IPS DF 6.9 (cell line): ENCODE measurements at places on chromosomes 5 and 9.

DNA sequence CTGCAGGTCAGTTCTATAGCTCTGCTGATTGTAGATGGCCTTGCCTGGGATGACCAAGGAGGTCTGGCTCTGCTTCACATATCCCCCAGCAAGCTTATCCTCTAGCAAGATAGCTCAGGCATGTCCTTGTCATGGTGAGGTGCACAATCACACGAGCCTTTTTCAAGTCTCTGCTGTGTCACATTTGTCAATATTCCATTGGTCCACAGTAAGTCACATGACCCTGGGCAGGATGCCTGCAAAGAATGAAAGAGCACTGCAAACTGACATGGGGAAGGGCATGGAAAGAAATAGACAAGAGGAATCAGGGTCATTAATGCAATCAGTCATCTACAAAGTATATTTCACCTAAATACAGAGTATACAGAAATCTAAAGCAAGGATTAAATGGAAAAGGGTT lies 142.0 kb downstream of the RORB start:
- no peak for DNase-seq

GRCh38 chr9:101438523-101438922 lies 2.9 kb upstream of the ALDOB start:
- DNase-seq, result no peak

DNA sequence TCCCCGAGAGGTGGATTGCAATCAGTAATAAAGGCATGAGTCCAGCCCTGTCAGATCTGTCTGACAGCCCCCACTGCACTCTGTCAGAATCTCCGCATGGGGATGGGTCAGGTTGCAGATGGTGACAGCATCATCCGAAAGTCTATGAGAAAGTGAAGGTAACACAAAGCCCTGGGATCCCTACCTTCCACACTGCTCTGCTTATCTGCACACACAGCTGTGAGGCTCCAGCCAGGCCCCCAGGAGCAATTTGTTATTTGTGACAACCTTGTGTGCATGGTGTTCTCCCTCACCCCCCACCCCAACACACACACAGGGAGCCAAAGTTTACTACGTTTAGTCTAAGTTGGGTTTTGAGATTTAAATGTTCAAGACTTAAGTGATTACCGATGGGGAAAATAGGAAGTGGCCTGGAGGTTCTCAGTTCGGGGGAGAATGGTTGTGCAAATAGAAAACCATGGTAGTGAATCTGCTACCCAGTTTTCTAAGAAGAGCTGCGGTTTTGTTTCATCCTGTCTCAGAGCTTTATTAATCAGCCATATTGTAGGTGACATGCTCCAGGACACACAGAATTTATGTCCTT lies 92.7 kb downstream of the SV2C start:
- DNase-seq, result no peak

DNA sequence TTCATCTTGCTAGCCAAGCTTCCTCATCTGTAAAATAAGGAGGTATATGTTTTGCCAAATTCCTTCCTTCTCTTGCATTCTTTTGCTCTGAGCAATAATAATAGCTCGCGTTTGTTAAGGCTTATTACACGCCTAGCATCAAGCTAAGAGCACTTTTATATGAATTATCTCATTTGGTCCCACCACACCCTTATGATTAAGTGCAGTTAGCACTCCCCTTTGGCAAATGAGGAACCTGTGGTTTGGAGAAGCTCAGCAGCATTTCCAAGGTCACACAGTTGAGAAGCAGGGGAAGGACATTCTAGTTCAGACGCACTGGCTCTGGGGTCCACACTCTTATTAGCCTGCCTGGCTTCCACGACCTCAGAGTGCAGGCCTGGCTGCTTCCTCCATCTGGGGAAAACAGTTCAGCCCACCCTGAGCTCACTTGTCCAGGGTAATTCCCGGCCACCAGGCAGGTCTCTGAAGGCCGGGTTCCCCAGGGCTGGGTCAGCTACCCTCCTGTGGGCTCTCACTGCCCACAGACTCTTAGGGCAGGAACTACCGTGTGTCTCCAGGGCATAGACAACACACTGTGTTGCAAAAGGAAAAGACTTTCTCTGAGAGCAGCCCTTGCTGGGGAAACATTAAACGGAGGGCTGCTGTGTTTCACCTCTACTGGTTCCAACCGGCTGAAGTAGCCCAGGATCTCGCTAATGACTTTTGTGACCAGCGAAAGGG lies 9.9 kb upstream of the FBP1 start:
- DNase-seq, result no peak

DNA sequence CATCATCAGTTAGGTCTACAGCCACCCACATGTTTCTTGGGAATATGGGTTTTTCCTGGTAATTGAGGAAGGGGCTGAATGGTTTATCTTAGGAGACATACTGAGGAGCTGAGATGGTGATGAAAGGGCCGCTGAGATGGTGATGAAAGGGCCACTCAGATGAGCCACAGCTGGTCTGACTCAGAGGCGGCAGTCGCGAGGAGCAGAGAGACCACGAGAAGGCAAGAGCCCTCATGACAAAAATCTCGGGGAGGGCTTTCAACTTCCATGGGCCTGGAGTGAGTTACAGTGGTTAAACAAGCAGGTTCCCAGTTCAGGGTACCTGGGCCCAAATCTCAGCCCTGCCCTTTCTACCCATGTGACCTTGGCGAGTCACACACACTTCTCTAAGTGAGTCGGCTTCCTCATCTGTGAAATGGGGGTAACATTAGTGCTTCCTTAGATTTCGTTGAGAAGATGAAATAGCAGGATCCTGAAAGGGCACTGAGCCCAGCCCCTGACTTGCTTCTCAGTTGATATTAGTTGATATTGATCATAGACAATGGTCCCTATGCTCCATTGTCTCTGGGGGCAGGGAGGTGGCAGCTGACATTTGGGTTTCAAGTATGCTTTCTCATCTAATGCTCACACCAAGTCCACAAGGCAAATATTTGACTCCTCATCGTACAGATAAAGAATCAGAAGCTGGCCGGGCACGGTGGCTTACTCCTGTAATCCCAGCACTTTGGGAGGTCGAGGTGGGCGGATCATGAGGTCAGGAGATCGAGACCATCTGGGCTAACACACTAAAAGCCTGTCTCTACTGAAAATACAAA lies 169.5 kb downstream of the RGS3 start:
- DNase-seq, result no peak

DNA sequence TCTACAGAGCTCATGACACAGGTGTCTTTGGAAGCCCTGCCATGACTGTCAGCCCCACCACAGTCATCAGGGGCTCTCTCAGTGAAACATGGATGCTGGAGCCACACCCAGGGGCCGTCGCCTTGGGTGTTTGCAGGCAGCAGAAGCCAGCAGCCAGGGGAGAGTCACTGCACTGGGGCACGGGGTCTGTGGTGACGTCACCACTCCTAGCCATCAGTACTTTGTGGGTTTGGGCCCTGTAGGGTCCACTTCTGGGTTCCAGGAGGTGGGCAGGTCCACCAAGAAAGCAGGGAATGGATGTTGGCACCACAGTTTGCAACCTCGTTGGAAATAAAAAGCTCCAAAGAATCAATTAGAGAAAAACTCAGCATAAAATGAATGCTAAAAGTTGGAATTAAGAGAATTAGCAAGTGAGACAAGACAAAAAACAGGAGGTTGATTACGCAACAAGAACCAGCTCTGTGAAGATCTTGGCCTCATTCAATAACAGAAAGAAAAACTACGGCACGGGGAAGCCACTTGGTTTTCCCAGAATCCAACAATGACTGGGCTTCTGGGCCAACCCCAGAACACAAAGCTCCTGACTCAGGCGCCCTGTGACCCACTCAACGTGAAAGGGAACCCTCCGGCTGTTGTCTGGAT lies 34.3 kb downstream of the MED10 start:
- no peak for DNase-seq
